ENCODE measurements at places on chromosomes 13 and 19. TPM values are rescaled to one million over a fixed set of nuclear protein-coding genes. Genes with fewer than 3 reads are reported as not detected.

GRCh38 chr19:58429745-58430144 is 10.2 kb downstream of the ZNF132 start:
- DNase-seq: no peak

GRCh38 chr13:100789968-100790367 is 115.4 kb upstream of the TMTC4 start:
- no peak for DNase-seq

The APOC4 gene
- polyA plus RNA-seq: not detected

The ZNF554 gene
- 1.4 TPM for polyA plus RNA-seq

The CYP4F8 gene
- polyA plus RNA-seq: not detected

All from foreskin keratinocyte (primary cell).